ENCODE measurements at places on chromosomes 4 and X. TPM values are rescaled to one million over a fixed set of nuclear protein-coding genes. Genes with fewer than 3 reads are reported as not detected.

Gene C4orf36
- total RNA-seq = 2.7 TPM

Gene DRP2
- 1.2 TPM for total RNA-seq

Gene ETDA
- total RNA-seq = not detected

Gene SPRY1
- total RNA-seq = 8.0 TPM

Gene PF4V1
- not detected for total RNA-seq

Gene HMX1
- total RNA-seq = not detected

Gene CENPE
- total RNA-seq = 9.8 TPM

Gene FBXL5
- total RNA-seq = 62.7 TPM

Gene ATP1B4
- total RNA-seq = not detected
